ENCODE measurements at places on chromosomes 13 and 19. TPM values are rescaled to one million over a fixed set of nuclear protein-coding genes. Genes with fewer than 3 reads are reported as not detected.

- DNase-seq, result no peak
Measured at GRCh38 chr13:113792886-113793717, 34.1 kb downstream of the TMEM255B start.

DNA sequence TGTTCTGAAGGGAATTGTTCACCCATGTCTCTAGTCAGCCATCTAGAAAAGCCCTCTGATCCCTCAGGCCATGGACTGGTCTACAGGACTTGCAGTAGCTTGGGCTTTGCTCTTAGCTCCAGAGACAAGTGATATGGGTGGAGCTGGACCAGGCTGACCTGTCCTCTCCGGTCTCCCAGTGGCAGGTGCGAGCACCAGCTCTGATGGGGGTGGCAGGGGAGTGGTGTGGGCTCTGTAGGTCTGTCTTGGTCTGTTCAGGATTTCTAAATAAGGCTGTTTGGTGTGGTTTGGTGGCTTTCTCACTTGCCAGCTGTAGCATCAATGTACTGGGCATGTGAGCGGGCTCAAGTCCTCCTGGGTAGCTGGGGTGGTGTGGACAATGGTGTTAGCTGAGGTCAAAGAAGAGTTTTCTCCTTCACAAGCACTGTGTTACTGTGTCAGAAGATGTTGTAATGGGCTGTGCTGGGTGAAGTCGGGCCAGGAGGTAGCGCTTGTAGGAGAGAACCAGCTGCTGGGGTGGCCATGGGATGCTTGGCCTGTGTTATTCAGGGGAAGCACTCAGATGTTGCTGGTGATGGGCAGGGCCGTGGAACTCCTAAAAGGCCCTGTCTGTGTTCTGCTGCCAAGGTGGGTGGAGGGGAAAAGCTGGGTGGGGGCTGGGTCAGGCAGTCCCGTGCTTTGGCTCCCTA is 16.9 kb downstream of the GPC6 start:
- DNase-seq, result no peak

DNA sequence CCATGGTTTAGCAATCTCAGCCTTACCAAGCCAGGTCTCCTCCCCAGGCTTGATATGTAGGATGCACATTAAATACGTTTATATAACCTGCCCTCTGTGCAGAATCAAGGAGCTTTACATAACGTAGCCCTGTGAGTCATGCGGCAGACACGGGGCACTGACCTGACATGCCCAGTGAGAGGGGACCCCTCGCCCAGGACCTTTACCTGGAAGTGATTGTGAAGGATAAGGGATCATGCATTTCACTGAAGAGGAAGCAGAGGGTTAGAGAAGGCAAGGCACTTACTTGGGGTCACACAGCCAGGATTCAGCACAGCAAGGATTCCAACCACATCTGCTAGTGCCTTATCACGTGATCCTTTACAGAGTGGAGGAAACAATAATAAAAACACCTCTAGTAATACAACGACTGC is 18.9 kb upstream of the FOSB start:
- DNase-seq, result peak; percentile 61

DNA sequence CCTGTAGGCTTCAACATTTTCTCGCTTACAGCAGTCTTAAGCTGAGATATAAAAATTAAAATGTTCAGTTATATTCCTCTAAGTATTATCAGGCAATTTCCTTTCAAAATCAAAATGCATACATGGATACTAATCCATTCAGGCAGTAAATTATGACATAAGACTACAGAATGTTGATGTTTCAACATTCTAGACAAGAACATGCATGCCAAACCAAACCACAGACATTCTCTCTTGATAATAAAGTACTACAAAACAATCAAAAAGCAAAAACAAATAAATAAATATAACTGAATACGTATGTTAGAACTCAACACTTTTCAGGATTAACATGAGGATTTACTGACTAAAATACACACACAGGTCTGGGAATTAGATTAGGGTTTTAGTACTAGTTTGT is 7.7 kb downstream of the DIS3 start:
- no peak for DNase-seq

- no peak for DNase-seq
Measured at GRCh38 chr19:42333018-42333417, 7.6 kb downstream of the MEGF8 start.

GRCh38 chr13:27024074-27024461 is 147.5 kb downstream of the USP12 start:
- peak; percentile 26 for DNase-seq

Gene JSRP1
- 0.49 TPM for total RNA-seq

Gene ABCC4
- total RNA-seq, result 46.2 TPM

Gene WDR88
- not detected for total RNA-seq

Gene WDR87
- total RNA-seq, result not detected

Gene UCHL3
- 46.1 TPM for total RNA-seq

Gene ZNF528
- total RNA-seq, result 56.3 TPM
